HT1080 (cell line): ENCODE measurements at places on chromosomes 7 and 10. TPM values are rescaled to one million over a fixed set of nuclear protein-coding genes. Genes with fewer than 3 reads are reported as not detected.

DNA sequence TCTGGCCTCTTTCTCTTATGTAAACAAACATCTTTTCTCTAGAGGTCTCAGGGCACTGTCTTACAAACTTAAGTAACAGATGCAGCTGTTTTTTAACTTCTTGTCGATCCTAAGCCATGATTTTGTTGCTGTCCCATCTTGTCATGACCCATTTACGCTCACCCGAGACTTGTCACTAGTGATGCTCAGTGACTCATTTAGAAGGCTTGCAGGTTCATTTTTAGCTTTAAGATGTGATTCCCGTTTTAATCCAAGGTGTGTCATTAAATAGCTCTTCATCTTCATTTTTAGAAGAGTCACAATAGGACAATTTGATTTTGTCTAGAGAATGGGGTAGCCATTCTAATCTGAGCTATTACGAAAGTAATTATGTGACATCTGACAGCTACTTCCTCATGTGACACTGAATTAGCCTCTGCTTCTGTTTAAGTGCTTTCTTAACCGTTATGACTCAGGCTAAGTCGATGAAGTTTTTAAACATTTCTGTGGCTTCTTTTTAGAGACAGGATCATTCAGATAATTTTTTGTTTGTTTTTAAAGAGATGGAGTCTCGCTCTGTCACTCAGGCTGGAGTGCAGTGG, 42.7 kb downstream of the SPDYE5 start:
- peak; percentile 73 for DNase-seq

GRCh38 chr10:63683223-63683622, 162.0 kb downstream of the REEP3 start:
- DNase-seq = no peak

GRCh38 chr7:4561795-4562194, 120.3 kb upstream of the FOXK1 start:
- no peak for DNase-seq

- DNase-seq = no peak
Observed at GRCh38 chr10:17891435-17891834, 60.3 kb upstream of the SLC39A12 start.

GRCh38 chr10:110373059-110373458, 68.3 kb upstream of the SMNDC1 start:
- peak; percentile 51 for DNase-seq

DNA sequence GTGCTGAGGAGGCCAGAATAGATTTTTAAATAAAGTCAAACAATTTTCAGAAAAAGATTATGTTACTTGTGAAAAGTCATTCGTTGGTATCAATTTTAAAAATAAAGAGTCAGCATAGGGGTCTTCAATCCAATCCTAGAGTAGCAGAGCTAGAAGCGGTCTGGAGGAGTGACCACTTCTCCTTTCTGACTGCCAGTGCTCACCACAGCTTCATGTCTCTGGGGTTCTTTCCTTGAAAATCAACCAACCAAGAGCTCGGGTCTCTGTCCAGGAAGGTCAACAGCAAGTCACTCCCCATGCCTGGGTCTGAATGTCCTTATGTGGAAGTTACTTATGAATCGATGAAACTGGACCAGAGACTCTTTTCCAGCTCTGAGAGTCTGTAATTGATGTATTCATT, 14.3 kb downstream of the PTPRN2 start:
- DNase-seq = no peak

DNA sequence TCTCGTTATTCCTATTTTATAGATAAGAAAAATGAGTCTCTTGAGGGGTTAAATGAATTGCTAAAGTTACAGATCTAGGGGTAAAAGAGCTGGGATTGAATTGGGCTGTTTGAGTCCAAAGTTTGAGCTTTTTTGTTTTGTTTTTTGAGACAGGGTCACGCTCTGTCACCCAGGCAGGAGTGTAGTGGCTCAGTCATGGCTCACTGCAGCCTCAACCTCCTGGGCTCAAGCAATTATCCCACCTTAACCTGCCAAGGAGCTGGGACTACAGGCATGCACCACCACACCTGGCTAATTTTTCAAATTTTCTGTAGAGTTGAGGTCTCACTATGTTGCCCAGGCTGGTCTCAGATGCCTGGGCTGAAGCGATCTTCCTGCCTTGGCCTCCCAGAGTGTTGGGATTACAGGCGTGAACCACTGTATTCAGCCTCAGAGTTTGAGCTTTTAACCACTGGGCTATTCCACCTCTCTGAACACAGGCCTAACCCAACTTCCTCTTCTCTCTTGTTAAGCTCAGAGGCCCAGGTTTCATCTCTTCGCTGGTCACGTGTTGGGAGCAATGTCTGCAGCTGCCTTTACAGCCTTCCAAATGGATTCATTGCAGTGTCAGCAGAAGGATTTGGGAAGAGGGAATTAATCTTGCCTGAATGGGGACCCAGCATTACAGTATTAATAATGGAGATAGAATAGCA, 8.0 kb downstream of the SUFU start:
- DNase-seq = no peak

DNA sequence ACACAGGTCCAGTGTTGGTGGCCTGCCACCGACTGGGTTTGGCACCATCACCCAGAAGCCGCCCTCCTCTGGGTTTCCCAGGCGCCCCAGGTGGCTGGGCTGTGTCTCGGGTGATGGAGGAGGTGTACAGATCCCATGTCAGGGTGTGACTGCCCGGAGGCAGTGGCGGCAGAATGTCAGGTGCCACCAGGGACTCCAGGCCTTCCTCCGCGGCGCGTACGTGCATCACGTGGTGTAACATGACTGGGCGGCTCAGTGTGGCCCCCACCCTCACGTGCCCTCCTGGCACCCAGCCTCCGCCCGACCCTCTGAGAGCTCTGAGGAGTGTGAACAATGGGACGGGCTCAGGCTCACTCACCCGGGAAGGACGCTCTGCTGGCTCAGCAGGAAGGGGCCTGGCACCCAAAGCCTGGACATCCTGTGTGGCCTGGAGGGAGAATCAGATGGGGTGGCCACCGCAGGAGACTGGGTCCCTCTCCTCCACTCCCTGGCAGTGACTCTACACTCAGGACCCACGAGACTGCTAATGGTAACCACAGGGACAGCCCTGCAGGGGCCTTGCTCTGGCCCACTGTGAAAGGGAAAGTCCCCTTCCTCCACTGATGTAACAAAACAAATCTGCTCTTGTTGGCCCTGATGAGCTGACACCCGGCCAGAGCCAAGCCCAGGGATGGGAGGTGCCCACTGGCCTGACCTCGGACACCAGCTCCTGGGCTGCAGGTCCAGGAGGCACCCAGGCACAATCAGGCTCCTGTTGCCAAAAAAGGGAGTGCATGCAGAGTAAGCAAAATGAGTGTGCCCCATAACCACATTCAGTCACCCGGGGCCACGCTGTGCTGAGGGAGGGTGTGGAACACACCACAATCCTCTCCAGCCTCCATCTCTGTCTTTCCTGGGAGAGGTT, 164.8 kb downstream of the PRKAG2 start:
- DNase-seq = no peak

DNA sequence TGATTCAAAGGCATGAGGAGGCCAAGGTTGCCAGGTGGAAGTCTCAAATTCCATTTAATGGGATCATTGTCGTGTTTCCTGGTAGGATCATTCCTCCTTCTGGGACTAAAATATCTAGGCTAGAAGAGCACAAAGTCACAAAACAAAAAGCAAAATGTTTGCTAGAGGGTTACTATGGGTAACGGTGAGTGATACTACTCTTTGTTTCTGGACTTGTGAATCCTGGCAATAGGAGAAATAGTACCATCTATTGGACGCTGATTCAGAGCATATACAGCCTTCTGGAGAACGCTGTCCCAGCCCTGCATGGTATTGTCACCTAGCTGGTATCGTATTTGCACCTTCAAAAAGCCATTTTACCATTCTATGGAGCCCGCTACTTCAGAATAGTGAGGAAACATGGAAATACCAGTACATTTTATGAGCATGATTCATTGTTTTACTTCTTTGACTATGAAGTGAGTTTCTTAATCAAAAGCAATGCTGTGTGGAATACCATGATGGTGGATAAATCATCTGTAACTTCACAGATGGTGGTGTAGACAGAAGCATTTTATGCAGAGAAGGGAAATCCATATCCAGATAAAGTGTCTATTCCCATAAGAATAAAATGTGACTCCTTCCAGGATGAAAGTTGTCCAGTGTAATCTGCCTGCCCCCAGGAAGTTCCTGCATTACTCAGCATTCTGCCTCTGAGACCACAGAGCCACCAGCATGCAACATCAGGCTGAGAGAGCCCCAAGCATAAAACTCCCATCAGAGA, 361.0 kb downstream of the ETV1 start:
- peak; percentile 72 for DNase-seq

- peak; percentile 82 for DNase-seq
Observed at GRCh38 chr7:2757361-2757903, 69.4 kb downstream of the AMZ1 start.

DNA sequence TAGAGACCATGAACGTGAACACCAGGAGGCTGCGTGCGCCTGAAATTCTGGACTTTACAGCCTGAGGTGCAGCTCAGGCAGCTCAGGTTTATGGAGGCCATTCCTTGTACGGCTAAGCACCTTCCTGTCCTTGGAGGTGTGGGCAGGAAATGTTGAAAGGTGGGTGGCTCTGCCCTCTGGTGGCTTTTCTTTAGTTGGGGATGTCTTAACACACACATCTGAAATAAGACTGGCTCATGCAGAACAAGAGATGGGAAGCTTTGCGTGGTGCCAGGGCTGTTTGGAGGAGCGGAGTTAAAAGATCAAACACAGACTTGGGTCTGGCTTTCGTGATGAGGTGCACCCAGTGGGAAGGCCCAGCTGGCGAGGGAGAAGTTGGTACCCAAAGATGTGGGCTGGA, 64.1 kb downstream of the DOCK1 start:
- peak; percentile 40 for DNase-seq

PIK3AP1 gene
- total RNA-seq = 3.0 TPM in 2 replicates

TRPV6 gene
- not detected in 2 replicates for total RNA-seq

AKR1D1 gene
- total RNA-seq = not detected in 2 replicates

TRPV5 gene
- not detected in 2 replicates for total RNA-seq

SORBS1 gene
- total RNA-seq = 0.50 and 0.76 TPM in 2 replicates

CDK1 gene
- total RNA-seq = 103 and 104 TPM in 2 replicates

SGPL1 gene
- total RNA-seq = 24.4 and 28.3 TPM in 2 replicates
